Activated T-helper 9 cell treated with anti-CD3 and anti-CD28 coated beads, Interleukin-2, amount 50 U/mL, for 16 hours (primary cell): ENCODE measurements at places on chromosomes 6 and 20.

DNA sequence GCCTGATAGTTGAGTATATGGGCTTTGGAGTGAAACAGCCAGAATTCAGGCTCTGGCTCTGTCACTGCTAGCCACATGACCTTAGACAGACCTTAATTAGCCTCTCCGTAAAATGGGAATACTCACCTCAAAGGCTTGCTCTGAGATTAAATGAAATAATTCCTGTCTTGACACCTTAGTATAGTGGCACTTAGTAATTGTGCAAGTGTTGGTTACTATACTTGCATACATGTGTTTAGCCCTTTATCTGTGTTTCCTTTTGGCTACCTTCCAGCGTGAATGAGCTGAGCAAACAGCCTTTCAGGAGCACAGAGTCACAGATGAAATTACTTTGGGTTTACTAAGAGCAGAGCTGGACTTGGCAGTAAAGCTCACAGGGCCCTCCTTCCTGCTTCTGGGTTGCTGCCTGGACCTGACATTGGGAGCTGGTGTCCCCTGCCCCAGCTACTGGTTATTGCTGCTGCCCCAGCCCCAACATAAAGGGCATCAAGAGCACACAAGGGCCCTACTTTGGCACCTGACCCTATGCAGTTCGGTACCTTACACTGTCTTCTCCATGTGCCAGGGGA lies 32.8 kb downstream of the CD164 start:
- DNase-seq, result no peak

DNA sequence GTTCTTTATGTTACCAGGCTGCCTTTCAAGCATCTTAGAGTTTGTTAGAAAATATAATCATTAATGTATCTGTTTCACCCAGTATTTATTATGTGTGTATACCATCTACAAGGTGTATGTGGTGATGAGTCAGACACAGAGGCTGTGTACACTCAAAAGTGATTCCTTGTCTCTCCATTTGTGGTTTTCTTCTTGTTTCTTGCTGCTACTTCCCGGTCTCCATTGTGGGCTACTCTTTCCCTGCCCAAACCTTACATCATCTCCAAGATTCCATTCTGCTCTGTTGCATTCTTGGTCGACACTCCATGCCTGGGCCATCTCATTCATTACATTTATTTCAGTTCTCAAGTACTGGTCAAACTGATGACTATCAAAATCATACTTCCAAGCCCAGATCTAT lies 182.2 kb upstream of the STXBP5 start:
- DNase-seq, result no peak

GRCh38 chr6:10441004-10441654 lies 26.3 kb upstream of the TFAP2A start:
- no peak for DNase-seq

DNA sequence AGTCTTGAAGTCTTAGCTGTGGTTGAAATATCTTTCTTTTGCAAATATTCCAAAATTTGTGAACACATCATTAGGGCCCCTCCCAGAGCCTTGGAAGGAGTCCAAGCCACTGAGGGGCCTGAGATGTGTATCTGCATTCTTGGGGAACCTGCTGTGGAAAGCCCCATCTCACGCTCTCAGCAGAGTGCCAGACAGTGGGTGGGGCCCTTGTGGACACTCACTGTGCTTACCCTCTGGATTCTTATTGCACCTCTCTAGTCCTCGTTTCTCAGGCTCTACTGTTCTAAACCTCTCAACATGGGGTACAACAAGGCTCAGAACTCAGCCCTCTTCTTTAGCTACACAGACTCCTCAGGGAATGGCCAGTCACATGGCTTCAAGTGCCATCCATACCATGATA lies 416.2 kb upstream of the CDH4 start:
- no peak for DNase-seq
